Stimulated activated CD4-positive, alpha-beta T cell treated with anti-CD3 and anti-CD28 coated beads, Interleukin-1b, Interleukin-23, amount 100 ng/mL, for 1 hour (primary cell): ENCODE measurements at places on chromosomes 11 and 22.
A peak's percentile ranks its signal among the peaks of the same experiment; 100 is the strongest.

- DNase-seq, result no peak
These were observed 16.6 kb upstream of the BAIAP2L2 start for GRCh38 chr22:38126928-38127668.

DNA sequence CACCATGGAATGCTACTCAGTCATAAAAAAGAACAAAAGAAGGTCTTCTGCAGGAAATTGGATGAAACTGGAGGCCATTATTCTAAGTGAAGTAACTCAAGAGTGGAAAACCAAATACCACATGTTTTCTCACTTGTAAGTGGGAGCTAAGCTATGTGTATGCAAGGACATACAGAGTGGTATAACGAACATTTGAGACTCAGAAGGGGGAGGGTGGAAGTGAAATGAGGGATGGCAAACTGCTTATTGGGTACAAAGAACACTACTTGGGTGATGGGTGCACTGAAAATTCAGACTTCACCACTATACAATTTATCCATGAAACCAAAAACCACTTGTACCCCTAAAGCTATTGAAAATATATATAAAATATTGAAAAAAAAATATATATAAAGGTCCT, 13.4 kb upstream of the CAT start:
- no peak for DNase-seq

DNA sequence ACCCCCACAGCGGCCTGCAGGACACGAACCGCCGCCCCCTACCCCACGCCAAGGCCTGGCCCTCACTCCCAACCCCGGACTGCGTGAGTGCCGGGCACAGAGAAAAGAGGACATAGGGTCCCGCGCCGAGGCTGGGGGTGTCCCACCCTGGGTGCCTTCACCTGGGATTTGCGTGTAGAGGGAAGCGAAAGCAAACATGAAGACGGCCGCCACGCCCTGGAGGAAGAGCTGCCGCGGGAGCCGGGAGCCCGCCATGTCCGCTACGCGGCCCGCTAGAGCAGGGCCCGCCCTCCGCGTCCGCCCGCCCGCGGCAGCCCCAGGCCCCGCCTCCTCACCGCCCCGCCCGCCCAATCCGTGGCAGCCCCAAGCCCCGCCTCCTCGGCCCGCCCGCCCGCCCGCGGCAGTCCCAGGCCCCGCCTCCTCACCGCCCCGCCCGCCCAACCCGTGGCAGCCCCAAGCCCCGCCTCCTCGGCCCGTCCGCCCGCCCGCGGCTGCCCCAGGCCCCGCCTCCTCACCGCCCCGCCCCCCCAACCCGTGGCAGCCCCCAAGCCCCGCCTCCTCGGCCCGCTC, at the start of gene LMF2:
LMF2 (minus strand) TSS at position 282 of the 570 bp plus-strand sequence; CDS start at position 255, 27 bp downstream.
- DNase-seq, result peak; percentile 92

GRCh38 chr22:37741312-37741795, 44.5 kb downstream of the TRIOBP start:
- DNase-seq, result no peak

- no peak for DNase-seq
These were observed 24.1 kb downstream of the KCNE3 start for GRCh38 chr11:74443071-74443864.

DNA sequence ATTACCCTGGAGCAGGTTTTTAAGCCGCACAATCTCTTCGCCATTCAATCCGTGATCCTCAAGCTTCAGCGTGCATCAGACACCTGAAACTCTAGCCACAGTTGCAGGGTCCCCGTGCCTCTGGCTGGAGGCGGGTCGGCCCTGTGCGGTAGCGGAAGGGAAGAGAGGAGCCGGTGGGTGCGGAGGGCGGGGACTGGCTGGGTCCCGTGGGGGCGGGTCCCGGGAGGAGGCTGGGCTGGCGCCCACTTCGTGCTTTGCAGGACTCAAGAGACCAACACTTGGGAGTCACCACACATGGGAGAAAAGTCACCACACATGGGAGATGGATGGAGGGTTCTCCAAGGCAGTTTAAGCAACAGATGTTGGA, 772 bp downstream of the C22orf15 start:
- DNase-seq, result no peak

- DNase-seq, result no peak
These were observed 24.1 kb upstream of the MYRF start for GRCh38 chr11:61728066-61728939.

GRCh38 chr22:33327348-33327860, 269.2 kb upstream of the SYN3 start:
- DNase-seq, result no peak

GRCh38 chr11:134585666-134586610, 173.9 kb upstream of the B3GAT1 start:
- DNase-seq, result no peak

GRCh38 chr11:115963156-115963555, 458.9 kb upstream of the CADM1 start:
- no peak for DNase-seq

DNA sequence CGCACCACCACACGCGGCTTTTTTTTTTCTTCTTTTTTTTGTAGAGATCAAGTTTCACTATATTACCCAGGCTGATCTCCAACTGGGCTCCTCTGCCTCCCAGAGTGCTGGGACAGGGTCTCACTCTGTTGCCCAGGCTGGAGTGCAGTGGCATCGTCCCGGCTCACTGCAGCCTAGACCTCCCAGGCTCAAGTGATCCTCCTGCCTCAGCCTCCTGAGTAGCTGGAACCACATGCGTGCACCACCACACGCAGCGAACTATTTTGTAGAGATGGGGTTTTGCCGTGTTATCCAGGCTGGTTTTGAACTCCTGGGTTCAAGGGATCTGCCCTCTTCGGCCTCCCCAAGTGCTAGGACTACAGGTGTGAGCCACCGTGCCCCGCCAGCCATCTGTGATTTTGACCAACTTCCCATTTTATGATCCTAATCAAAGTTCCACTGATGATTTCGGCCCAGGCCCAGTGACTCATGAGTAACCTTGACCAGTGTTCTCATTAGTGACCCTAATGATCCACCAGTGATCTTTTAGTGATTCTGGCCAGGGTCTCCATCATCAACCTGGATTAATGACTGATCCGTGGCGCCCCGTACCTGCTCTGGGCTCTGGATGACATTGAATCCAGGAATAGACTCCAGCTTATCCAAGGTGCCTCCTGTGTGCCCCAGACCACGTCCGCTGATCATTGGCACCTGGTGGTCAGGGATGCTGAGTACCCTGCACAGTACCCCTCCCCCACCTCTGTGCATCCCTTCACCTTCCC, 1.7 kb downstream of the TYMP start:
- no peak for DNase-seq

DNA sequence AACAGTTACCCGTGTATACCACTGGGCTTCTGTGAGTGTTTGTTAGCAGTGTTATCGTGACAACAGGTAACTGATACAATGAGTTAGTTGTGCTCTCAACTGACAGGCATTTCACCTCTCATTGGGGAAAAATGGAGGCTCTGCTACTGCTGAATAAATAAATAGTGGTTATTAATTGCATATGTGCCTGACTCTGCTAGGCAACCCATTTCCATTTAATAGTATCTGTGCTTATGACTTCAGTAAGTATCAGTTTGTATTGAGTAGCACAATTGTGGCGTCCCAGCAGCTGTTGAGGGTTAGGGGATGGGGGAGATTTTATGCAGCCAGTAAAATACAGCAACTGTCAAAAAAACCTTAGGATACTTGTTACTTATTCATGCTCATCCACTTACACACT, 123.4 kb upstream of the SEZ6L start:
- no peak for DNase-seq

- no peak for DNase-seq
These were observed 1018.9 kb downstream of the DLG2 start for GRCh38 chr11:84607975-84608836.

DNA sequence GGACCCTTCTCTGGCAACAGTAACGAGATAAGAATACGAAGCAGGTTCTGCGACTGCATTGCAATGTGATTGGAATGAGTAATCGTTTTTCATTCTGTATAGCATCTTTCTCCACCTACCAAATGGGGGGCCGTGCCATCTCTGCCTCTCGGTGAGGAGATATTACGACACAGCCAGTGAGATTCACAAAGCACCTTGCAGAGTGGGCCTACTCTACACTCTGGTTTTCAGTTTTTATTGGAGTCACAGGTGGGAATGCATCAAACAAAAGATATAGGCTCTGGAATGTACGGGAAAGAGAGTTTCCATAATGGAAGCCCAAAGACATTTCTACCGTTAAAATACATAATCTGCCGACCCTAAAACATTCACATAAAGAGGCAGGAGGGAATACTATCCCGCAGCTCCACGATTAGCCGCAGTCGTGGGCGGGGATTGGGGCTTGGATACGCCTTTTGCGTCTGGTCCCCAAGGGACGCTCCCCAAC, 423 bp upstream of the RTN3 start:
- DNase-seq, result no peak

GRCh38 chr22:26547426-26547825, 35.2 kb upstream of the TFIP11 start:
- DNase-seq, result no peak

DNA sequence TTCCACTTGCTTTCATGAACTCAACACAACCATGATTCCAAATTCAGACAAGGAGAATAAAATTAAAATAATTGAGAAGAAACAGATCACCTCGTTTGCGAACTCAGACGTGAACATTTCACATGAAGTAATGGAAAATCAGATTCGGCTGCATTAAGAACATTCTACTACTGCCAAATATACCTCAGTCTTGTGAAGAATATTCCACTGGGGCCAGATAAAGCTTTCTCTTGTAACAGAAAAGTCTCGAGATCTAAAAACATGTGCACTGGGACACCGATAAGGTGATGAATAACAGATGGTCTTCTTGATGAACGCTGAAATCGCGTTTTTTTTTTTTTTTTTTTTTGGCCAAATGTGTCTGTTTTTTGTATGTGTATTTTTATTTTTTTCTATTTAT, 761.1 kb downstream of the BRD1 start:
- DNase-seq, result no peak

- DNase-seq, result no peak
These were observed 175.7 kb upstream of the CARD18 start for GRCh38 chr11:105315287-105315686.

GRCh38 chr11:69374946-69375310, 81.0 kb downstream of the MYEOV start:
- no peak for DNase-seq

DNA sequence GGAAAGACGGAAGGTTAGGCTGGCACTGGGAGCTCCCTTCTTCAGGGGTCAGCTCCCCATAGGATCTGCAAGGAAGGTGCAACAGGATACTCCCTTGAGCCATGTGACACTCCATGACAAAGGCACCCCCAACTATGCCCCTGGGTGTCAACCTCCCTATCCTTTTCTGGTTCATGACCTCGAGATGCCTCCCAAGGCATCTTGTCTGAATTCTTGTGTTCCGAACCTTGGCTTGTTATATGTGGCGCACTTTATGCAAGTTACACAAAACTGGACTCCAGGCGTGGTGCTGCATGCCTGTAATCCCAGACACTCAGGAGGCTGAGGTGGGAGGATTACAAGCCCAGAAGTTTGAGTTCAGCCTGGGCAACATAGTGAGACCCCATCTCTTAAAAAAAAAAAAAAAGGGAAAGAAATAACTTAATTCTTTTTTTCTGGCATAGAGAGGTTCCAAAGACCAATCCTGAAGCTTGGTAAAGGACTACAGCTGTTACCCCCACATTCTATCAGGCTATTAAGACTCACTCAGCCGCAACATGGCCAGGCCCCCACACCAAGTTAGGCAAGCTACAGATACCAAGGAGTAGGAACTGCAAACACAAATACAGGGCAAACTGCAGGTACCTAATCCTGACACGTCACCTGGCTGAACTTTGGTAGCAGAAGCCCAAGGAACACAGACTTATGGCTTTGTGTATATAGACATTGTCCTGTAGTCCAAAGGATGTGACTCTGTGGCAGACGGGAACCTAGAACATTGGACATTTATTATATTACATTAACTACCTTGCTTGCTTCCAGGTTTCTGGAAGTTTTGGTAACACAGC, 1.4 kb downstream of the C11orf24 start:
- no peak for DNase-seq

DNA sequence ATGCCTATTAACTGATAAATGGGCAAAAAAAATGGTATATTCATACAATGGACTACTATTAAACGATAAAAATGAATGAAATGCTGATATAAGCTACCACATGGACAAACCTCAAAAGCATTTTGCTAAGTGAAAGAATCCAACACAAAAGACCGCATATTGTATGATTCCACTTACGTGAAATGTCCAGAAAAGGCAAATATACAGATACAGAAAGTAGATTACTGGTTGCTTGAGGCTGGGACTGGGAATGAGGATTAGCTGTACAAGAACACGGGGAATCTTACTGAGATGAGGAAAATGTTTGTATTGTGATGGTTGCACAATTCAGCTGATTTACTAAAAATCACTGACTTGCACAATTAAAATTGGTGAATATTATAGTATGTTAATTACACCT, 8.8 kb downstream of the SCUBE2 start:
- DNase-seq, result no peak

DNA sequence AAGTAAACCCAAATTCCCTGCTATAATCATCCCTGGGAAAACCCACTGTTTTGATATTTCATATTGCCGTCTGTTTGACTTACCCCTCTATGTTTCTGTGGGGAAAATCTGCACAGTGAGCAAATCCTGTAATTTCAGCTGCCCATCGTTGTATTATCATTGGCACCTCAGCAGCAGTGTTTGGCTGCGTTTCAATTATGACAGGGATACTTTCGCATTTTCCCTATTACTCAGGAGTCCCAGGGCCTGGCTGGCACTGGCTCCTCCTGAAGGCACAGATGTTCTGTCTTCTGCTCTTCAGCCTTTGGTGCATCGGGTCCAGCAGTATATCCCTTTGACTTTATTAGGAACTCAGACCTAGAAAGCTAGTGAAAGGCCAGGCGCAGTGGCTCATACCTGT, 12.2 kb upstream of the MMP12 start:
- no peak for DNase-seq

- DNase-seq, result no peak
These were observed 21.9 kb downstream of the CARS1 start for GRCh38 chr11:3035333-3035732.

GRCh38 chr11:63761931-63762653, 6.5 kb downstream of the ZFTA start:
- no peak for DNase-seq

- DNase-seq, result no peak
These were observed 38.8 kb downstream of the RPUSD4 start for GRCh38 chr11:126172596-126173038.

DNA sequence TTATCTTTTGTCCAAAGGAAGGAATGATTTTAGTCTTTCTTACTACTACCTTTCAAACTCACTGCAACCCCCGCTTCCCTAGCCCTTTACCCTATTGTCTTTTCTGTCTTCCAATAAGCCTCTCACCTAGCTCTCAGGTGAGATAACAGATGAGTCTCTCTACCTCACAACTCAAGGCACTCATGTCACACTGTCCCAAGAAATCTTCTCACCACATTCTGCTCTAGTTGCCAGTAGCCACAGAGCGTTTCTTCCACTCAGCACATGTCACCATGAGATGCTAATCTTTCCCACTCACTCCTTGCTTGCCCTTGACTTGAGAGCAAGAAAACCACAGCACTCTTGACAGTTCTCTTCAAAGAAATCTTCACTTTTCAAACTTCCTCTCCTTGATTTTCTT, 32.7 kb upstream of the TMEM41B start:
- no peak for DNase-seq

- DNase-seq, result no peak
These were observed 54.4 kb downstream of the ARL14EP start for GRCh38 chr11:30377347-30377746.
